ENCODE measurements at places on chromosomes 5 and 9. TPM values are rescaled to one million over a fixed set of nuclear protein-coding genes. Genes with fewer than 3 reads are reported as not detected.

DNA sequence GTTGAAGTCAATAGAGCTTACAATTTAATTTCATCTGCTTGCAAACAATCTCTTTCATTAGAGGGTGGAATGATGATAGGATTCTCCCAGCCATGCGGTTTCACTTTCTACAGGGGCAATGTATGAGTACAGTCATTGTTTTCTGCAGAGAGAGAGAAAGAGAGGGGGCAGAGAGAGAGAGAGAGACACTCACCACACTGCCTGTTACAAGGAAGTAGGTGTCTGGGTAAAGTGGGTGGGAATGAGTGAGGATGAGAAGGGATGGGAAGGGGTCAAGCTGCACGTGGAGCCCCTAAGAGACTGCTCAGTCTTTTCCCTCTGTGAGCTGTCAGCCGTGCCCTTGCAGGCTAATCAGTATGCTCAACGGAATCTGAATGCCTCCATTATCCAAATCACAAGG is 454.3 kb downstream of the KDM4C start:
- no peaks in the 10 kb centered on the region for H3K4me1 ChIP-seq
- H3K27me3 ChIP-seq, result peaks cover 2% of the 10 kb centered on the region
- H3K36me3 ChIP-seq, result no peaks in the 10 kb centered on the region
- H3K4me3 ChIP-seq, result no peak overlapping the region
- no peak for DNase-seq
- no peak overlapping the region for H3K27ac ChIP-seq

DNA sequence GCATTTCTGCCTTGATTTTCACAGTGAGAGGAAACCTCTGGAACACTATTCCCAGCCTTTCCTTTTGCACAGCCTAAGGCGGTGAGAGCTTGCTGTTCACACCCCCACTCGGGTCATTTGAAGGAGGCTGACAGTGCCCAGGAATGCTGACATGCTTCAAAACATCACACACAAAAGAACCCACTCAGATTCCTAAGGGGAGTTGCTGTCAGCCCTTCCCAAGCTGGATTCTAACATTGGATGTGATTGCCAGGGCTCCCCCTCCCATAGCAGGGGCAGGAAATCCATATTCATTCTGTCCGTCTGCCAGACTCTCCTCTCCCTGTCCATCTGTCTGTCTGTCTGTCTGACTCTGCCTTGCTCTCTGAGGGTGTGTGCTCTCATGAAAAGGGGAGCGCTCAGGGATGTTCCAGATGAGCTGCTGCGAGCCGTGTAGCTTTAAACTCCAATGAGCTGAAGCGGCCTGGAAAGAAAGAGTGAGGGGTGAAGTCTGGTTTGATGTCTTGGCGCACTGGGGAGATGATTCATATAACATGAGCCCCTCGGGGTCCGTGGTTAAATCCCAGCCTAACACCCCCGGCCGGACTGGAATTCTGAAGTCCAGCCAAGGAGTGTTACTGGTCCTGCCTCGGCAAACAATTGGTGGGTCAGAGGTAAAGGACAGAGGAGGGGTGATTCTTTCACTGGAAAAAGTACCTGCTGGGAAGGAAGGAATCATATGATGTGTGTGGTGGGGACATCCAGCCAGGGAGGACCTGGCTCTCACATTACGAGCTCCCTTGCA is 517.0 kb downstream of the CCDC171 start:
- H3K27ac ChIP-seq, result no peak overlapping the region
- H3K27me3 ChIP-seq, result no peaks in the 10 kb centered on the region
- no peaks in the 10 kb centered on the region for H3K36me3 ChIP-seq
- DNase-seq, result no peak
- H3K4me1 ChIP-seq, result no peaks in the 10 kb centered on the region

GRCh38 chr5:163190283-163190682 is 247.1 kb upstream of the CCNG1 start:
- no peaks in the 10 kb centered on the region for H3K4me1 ChIP-seq
- no peak overlapping the region for H3K4me3 ChIP-seq
- no peak overlapping the region for H3K27ac ChIP-seq
- H3K27me3 ChIP-seq, result no peaks in the 10 kb centered on the region
- DNase-seq, result no peak

DNA sequence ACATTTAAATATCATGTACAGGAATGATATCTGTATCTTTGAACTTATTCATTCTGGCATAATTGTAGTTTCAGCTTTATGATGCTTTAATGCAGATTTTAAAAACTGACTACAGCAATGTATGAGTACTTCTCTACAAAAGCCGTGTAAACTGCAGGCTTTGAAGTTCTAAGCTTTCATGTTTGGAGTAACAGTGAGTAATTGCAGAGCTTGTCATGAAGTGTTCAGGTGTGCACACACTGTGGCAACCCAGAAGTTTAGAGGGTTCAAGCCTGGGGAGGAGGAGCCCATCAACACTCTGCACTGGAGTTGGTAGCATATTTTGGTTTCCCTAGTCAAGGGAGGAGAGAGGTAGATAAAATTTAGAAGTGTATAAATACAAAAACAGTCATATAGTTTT is 130.9 kb downstream of the CD180 start:
- no peak for DNase-seq
- no peaks in the 10 kb centered on the region for H3K27me3 ChIP-seq
- H3K4me1 ChIP-seq, result peaks cover 42% of the 10 kb centered on the region
- no peak overlapping the region for H3K27ac ChIP-seq

DNA sequence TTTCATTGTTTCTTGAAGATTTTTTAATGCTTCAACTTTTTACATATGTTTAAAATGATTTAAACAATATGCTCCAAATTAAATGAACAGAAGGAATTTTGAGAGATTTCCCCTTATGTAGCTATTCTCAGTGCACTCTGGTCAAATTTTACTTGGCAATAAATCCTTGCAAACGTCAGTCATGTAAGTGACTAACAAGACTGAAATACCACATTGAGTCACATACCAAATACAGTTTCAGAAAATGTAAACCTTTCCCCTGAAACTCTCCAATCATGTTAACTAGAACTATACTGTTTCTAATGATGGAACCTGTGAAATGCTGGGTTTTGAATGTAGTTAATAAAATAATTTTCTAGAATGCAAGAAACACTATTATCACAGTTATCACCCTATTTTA is 29.6 kb downstream of the SAR1B start:
- no peak for DNase-seq
- H3K27me3 ChIP-seq, result no peaks in the 10 kb centered on the region
- no peak overlapping the region for H3K4me3 ChIP-seq
- H3K4me1 ChIP-seq, result no peaks in the 10 kb centered on the region
- H3K36me3 ChIP-seq, result peaks cover 2% of the 10 kb centered on the region
- no peak overlapping the region for H3K27ac ChIP-seq

DNA sequence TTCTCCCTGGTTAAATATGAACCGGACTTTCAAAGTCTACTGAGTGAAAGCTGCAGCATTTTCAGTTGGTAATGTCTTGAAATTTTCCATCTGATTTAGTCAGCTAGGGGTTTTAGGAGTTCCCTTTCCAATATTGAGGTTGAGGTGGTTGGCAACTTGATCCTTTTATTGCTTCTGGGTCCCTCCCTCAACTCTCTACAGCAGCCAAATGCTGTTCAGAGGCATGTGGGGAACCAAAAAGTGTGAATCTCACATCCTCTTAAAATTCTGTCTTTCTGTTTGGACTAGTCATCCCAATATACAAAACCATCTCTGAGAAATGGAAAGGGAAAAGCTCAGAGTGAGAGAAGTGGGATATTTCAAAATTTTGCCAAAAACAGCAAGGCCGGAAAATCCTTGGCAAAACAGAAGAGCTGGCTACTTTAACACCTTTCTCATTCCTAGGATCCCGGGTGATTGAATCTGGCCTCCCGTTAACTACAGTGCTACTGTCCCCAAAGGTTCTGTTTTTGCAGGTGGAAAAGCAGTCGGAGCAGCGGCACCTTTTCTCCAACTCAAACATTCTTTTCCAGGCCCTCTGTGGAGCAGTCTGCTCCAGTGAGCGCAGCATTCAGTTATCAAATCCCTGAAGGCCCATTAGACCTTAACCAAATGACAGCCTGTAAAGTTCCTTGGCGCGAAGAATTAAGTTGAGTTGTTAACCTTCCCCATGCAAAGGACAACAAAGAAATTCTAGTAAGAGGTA is 345.9 kb upstream of the NUDT12 start:
- no peaks in the 10 kb centered on the region for H3K4me1 ChIP-seq
- no peaks in the 10 kb centered on the region for H3K27me3 ChIP-seq
- DNase-seq, result no peak
- H3K27ac ChIP-seq, result no peak overlapping the region
- no peaks in the 10 kb centered on the region for H3K36me3 ChIP-seq

DNA sequence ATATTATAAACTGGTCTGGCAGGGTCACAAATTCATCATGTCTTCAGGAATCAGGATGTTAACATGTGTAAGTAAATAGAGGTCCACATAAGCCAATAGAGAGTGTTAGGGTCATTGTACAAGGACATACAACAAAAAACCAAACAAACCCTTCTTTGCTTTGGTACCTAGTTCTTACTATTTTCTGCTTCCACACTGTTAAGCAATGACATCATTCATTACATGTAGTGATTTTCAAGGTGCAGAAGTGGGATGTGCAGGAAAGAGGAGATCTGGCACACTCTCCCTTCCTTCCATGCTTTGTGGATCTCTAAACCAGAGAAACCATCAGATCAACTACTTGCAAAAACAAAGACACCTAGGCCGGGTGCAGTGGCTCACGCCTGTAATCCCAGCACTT is 184.1 kb downstream of the RAPGEF6 start:
- no peaks in the 10 kb centered on the region for H3K36me3 ChIP-seq
- no peaks in the 10 kb centered on the region for H3K4me1 ChIP-seq
- no peaks in the 10 kb centered on the region for H3K27me3 ChIP-seq

GRCh38 chr5:134917070-134917815 is 12.3 kb downstream of the PCBD2 start:
- no peaks in the 10 kb centered on the region for H3K27me3 ChIP-seq
- no peak overlapping the region for H3K4me3 ChIP-seq
- DNase-seq, result no peak
- peaks cover 2% of the 10 kb centered on the region for H3K36me3 ChIP-seq

DNA sequence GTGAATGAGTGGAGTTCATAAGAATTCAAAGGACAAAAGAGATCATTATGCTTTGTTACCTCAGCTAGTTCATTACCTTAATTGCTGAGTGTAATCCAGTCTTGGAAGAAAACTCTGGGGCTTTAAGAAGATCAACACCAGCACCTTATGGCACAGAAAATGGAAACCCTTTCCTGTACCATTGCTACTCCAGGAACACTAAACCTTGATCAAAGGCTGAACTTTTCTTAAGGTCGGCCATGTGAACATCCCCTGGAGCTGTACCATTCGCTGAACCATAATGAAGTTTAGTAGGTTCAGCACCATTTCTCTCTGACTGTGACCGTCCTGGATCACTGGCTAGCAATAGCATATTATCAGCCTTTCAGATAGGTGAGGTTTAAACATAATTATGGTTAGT is 97.4 kb downstream of the PBX3 start:
- H3K27ac ChIP-seq, result no peak overlapping the region
- H3K27me3 ChIP-seq, result no peaks in the 10 kb centered on the region
- H3K4me3 ChIP-seq, result no peak overlapping the region
- no peaks in the 10 kb centered on the region for H3K36me3 ChIP-seq

DNA sequence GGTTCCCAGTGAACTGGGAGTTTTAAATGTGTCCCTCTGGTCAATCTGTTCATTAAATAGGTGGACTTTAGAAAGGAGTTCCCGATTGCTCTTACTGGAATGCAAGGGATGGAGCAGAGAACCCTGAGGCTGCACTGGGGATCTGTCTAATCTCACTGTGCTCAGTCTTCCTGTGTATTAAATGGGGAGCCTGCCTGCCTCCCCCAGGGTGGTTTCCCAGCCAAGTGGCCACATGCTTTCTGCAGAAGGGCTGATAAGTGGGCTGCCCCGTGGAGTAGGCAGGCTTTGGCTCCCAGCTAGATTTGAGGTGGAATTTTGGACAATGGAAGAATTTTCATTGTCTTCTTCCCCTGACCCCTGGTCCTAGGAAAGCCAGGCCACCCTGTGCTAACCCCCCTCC is 14.0 kb upstream of the PHYHD1 start:
- no peak overlapping the region for H3K27ac ChIP-seq
- no peaks in the 10 kb centered on the region for H3K27me3 ChIP-seq
- peaks cover 22% of the 10 kb centered on the region for H3K4me1 ChIP-seq
- no peak overlapping the region for H3K4me3 ChIP-seq

DNA sequence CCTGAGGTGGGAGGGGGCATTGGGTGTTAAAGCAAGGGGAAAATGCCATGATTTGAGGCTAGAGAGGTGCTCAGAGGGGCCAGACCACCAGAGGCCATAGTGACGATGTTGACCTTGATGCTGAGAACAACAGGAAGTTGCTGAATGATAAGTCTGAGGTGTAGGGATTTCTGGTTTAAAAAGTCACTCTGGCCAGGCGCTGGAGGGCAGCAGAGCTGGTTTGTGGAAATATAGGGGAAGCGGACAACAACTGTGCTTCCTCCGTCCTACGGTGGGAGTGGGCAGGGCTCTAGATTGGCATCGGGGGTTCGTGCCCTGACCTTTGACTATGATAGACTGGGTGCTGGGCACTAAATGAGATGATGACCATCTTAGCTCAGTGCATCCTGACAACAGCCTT is 44.7 kb downstream of the STOM start:
- H3K27me3 ChIP-seq, result no peaks in the 10 kb centered on the region
- peaks cover 3% of the 10 kb centered on the region for H3K36me3 ChIP-seq
- H3K27ac ChIP-seq, result peak overlapping the region; percentile 50
- DNase-seq, result peak; percentile 63
- H3K4me3 ChIP-seq, result no peak overlapping the region

GRCh38 chr5:179308563-179309382 is 36.5 kb downstream of the ADAMTS2 start:
- H3K4me1 ChIP-seq, result no peaks in the 10 kb centered on the region
- H3K36me3 ChIP-seq, result no peaks in the 10 kb centered on the region
- H3K27me3 ChIP-seq, result no peaks in the 10 kb centered on the region
- no peak for DNase-seq
- H3K4me3 ChIP-seq, result no peak overlapping the region
- no peak overlapping the region for H3K27ac ChIP-seq

DNA sequence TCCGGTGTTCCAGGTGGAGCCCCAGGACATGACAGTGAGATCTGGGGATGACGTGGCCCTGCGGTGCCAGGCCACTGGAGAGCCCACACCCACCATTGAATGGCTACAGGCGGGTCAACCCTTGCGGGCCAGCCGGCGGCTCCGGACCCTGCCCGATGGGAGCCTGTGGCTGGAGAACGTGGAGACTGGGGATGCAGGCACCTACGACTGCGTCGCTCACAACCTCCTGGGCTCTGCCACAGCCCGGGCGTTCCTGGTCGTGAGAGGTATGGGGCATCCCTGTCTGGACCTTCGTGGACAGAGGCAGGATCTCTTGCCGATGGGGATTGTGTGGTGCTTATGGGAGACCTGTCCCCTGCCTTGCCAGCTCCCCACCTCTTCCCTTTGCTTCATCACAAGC is 26.0 kb upstream of the ASS1 start:
- H3K4me1 ChIP-seq, result no peaks in the 10 kb centered on the region
- no peaks in the 10 kb centered on the region for H3K36me3 ChIP-seq
- H3K27me3 ChIP-seq, result no peaks in the 10 kb centered on the region
- DNase-seq, result no peak

GRCh38 chr5:10735569-10736276 is 25.3 kb downstream of the DAP start:
- DNase-seq, result no peak
- peaks cover 29% of the 10 kb centered on the region for H3K4me1 ChIP-seq
- H3K36me3 ChIP-seq, result no peaks in the 10 kb centered on the region
- H3K27me3 ChIP-seq, result no peaks in the 10 kb centered on the region
- no peak overlapping the region for H3K27ac ChIP-seq

- DNase-seq, result no peak
- no peaks in the 10 kb centered on the region for H3K36me3 ChIP-seq
- no peaks in the 10 kb centered on the region for H3K4me1 ChIP-seq
- H3K27me3 ChIP-seq, result no peaks in the 10 kb centered on the region
- H3K4me3 ChIP-seq, result no peak overlapping the region
Measured at GRCh38 chr9:112820881-112821280, 69.8 kb downstream of the SLC46A2 start.

The ELOVL7 gene
- total RNA-seq, result not detected

The ZER1 gene
- total RNA-seq, result 23.0 TPM

The GFPT2 gene
- 5.5 TPM for total RNA-seq

The NR4A3 gene
- total RNA-seq, result 0.22 TPM

The PFN3 gene
- total RNA-seq, result not detected

The TMEM215 gene
- total RNA-seq, result not detected

Data from endothelial cell of umbilical vein (primary cell).